Stimulated activated CD4-positive, alpha-beta T cell treated with anti-CD3 and anti-CD28 coated beads, Interleukin-15, amount 100 ng/mL, for 48 hours (primary cell): ENCODE measurements at places on chromosomes 2 and 18.

- no peak for DNase-seq
Observed at GRCh38 chr18:12589448-12589847, 68.5 kb downstream of the SPIRE1 start.

GRCh38 chr2:238220274-238220891 lies 16.9 kb upstream of the ILKAP start:
- DNase-seq = no peak

DNA sequence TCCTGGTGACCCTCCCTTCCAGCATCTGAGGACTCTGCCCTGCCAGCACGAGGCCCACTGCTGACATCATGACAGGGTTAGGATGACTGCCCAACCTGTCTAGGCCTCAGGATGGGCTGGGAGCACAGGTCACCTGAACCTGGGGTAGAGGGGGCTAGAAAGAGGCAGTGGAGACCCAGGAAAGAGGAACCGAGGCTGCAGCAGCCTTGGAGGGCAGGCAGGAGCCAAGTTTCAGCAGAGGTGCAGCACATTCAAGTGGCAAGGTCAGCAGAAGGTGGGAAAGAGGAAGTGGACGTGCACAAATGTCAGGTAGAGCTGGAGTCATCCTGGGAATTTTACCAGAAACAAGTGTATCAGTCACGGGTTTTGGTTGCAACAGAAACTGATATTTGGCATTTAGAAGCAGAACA lies 13.6 kb upstream of the RAB10 start:
- no peak for DNase-seq

DNA sequence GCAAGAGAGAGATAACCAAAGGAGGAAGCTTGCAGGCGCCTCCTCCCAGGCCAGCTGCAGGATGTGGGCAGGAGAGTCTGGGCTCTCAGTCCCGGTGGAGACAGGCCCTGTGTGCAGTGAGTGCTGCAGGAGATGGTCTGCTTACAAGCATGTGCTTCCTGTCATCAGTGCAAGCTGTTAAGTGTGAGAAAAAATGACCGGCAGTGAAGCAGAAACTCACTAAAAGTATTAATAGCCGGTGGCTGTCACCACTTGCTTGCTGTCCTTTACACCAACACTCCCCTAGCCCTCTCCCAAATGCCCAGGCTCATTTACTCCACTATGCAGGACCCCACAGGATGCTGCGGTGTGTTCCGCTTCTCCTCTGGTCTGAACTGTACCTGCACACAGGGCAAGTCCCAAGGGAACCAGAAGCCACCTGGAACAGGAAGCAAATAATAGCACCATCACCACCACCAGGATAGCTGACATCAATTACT lies 435.6 kb upstream of the HS6ST1 start:
- no peak for DNase-seq

DNA sequence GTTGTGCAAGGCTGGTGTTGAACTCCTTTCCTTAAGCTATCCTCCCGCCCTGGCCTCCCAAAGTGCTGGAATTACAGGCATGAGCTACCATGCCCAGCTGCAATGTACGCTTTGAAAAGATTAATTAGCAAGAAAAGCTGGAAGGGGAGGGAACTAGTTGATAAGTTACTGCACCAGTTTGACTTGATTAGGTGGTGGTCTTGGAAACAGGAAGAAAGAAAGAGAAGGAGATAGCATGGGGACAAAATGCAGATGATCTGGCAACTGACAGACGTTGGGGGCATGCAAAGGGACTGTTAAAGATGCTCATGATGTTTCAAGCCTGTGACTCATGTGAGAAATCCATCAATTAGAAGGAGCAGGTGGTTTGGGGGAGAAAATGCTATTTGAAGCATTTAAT lies 68.6 kb downstream of the PLEKHM3 start:
- no peak for DNase-seq
